ENCODE measurements at places on chromosomes 7 and 10.
A peak's percentile ranks its signal among the peaks of the same experiment; 100 is the strongest.

DNA sequence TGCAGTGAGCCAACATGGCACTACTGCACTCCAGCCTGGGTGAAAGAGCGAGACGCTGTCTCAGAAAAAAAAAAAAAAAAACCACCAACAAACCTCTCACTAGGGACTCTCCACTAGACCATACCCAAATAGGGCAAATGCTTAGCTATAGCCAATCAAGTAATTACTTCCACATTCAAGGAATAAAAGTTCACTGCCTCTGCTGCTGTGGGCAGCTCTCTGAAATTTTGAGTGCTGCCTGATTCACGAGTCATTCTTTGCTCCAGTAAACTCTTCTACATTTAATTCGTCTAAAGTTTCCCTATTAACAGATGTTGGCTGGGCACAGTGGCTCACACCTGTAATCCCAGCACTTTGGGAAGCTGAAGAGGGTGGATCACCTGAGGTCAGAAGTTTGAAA is 4.7 kb upstream of the NRBF2 start:
- no peak for DNase-seq

- no peak for DNase-seq
Measured at GRCh38 chr10:88996927-88997326, 6.3 kb downstream of the FAS start.

GRCh38 chr10:120719333-120719732 is 131.8 kb upstream of the WDR11 start:
- no peak for DNase-seq

- no peak for DNase-seq
Measured at GRCh38 chr7:12229046-12229445, 18.0 kb downstream of the TMEM106B start.

DNA sequence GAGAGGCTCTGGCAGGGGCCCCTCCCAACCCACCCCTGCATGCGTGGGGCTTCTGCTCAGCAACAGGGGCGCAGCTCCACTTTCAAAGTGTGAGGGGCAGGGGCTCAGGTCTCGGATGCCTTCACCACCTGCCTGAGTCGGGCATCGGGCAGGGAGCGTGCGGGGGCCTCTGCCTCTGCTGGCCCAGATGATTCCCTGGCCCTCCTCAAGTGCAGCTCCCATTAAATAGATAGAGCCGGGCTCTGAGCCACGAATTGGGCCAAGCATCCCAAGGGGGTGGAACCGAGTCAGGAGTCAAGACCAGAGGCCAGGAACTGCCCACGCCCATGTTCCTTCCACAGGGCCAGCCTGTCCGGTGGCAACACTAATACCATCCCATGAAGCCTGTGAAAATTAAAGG is 108.9 kb upstream of the FAM20C start:
- no peak for DNase-seq

GRCh38 chr10:24821986-24822385 is 98.3 kb upstream of the ARHGAP21 start:
- DNase-seq: no peak

- no peak for DNase-seq
Measured at GRCh38 chr7:143395187-143396149, 13.2 kb downstream of the EPHA1 start.

DNA sequence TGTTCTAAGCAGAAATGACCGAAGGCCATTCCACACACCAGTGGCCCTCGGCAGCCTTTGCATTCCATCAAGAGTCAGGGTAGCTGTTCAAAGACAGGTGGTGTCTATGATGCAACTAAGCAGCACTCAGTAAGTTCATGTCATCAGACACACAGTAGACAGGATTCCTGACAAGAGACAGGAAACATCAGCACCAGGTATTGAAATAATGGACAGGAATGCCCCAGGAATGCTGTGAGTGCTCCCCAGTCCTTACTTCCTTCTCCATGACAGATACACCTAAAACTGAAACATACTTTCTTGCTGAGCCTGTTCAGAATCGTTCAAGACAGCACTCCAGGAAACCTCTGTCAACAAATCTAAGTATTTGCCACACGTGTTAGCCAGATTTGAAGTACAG is 204.4 kb downstream of the TPST1 start:
- no peak for DNase-seq

GRCh38 chr7:129968592-129969383 is 16.0 kb upstream of the UBE2H start:
- DNase-seq: no peak

DNA sequence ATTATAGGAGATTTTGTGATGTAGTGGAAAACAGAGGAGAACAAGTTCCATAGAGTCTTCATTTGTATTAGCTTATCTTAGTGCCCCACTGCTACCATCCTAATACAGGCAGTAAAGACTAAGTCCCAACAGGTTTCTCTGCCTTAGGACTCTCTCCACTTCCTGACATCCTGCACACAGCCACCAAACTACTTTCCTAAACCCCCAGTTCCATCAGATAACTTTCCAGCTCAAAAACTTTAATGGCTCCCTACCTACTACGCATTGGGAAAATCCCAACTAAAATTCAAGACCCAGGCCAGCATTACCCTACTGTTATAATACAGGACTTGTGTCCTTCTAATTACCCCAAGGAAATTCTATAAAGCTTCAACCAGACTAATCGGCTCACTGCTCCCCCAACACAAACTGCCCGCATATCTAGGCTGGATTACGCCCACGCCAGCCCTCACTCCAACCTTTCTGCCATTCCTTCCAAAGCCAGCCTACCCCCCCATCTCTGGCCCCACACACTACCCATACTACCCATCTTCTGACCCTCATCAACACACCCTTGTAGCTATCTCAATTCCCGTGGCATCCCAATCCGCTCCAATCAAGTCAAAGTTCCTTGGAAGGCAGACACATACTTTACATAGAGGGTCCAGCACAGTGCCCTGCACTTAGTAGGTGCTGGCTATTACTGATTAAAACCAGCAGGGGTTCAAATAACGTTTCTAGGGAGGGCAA is 1.4 kb downstream of the IDE start:
- no peak for DNase-seq

GRCh38 chr7:151483711-151483983 is 36.0 kb downstream of the RHEB start:
- DNase-seq: no peak

GRCh38 chr10:120607710-120608703 is 151.0 kb downstream of the PLPP4 start:
- no peak for DNase-seq

DNA sequence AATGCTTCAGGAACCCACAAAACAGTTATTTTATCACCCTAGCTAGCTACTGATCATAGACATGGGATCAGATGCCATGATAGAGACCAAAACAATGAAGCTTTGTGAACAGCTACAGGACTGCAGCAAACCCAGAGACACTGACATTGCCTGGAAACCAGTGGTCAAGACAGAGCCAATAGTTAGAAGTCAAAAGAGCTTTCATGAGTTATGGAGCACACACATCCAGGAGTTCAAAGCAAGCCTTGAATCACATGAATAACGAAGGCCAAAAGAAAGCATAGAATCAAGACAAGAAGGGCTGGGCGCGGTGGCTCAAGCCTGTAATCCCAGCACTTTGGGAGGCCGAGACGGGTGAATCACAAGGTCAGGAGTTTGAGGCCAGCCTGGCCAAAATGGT is 34.5 kb upstream of the GSAP start:
- DNase-seq: no peak

DNA sequence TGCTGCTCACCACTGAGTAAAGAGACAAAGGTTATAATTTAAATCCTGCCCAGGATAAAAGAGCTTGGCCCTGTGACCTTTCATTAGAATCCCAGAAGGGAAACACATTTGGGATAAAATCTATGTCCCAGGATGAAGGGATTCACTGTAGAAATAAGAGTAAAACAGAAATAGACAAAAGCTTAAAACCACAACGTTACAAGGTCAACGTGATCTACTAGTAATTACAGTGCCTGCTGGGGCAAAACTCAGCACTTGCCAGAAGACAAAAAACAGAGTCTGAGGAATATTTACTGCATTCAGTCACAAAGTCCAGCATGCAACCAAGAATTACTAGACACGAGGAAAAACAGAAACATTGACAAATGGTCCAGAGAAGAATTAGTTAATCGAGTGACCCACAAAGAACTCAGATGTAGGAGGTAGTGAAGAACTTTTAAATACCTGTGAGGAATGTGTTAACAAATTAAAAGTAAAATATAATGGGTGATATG is 982.3 kb downstream of the GATA3 start:
- DNase-seq: no peak

DNA sequence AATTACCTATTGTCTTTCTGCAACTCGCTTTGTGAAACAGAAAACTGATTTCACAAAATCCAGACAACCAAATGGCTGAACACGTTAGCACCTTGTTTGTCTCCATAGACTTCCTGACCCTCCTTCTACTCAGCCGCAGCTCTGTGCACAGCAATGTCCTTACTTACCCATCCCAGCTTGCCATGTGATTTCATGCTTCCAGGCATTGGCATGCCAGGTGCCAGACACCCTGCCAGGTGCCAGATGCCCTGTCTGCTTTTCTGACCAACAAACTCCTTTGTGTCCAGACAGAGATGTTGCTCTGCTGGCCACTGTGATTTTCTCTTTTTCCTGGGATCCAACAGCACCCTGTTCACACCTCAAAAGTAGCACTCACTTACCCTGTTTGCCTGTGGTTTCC is 16.1 kb upstream of the FAM170B start:
- no peak for DNase-seq

- no peak for DNase-seq
Measured at GRCh38 chr10:50336140-50336539, 84.8 kb upstream of the ASAH2 start.

GRCh38 chr7:36978461-36978860 is 254.2 kb upstream of the AOAH start:
- DNase-seq: no peak

GRCh38 chr7:11751315-11751714 is 80.7 kb downstream of the THSD7A start:
- no peak for DNase-seq

- peak; percentile 19 for DNase-seq
Measured at GRCh38 chr7:98051118-98051744, 55.4 kb upstream of the LMTK2 start.

DNA sequence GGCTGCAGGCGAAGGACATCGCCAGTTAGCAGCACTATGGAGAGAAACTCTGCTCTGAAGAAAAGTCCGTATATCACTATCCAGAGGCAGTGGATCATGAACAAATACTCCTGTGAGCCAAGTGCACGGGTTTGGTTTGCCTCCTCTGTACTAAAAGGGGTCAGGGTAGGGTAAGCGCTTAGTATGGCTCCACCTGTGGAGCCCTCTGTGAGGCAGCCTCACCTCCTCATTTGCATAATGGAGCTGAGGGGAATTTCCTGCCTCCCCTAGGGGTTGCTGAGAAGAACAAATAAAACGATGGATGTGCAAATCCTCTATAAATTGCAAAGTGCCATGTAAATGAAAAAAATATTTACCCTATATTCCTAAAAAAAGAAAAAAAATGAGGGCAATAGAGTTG is 63.4 kb downstream of the GPR26 start:
- DNase-seq: no peak

- DNase-seq: no peak
Measured at GRCh38 chr7:43954524-43955228, 28.4 kb downstream of the UBE2D4 start.

- no peak for DNase-seq
Measured at GRCh38 chr10:93715345-93715744, 13.0 kb upstream of the FRA10AC1 start.

DNA sequence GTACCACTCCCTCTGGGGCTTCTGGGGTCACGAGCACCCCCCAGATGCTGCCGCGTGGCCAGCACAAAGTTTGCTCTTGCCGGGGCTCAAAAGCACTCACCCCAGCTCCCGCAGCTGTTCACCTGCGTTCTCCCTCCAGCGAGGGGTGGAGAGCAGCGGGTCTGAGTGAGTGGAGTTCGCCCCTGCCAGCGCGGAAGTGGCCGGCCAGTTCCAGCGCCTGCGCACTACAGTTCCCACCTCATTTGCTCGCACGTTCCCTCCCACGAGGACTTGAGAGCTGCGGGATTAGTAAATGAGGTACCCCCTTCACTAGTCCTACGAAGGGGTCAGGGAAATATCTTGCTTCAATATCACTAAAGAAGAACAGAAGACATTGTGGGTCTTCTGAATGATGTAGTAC is 24.3 kb upstream of the LRRC72 start:
- no peak for DNase-seq

DNA sequence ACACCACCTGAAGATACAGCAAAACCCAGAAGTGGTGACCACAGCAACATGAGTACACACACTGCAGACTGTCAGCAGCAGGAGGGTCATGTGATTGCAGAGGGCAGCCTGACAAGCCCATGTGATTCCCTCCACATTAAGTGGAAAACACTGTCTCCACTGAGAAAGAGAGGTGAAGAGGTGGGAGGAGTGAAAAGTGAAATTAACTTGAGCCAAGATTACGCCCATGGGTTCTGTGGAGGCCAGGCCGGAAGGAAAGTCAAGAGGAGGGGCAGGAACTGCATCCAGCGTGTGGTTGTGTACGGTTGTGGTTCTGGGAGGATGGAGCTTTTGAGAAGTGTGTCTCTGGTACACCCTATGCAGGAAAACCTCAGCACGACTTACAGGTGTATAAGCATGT is 138.5 kb downstream of the PLXNA4 start:
- peak; percentile 60 for DNase-seq

- DNase-seq: peak; percentile 28
Measured at GRCh38 chr7:151010307-151011096, 13.8 kb downstream of the ATG9B start.

DNA sequence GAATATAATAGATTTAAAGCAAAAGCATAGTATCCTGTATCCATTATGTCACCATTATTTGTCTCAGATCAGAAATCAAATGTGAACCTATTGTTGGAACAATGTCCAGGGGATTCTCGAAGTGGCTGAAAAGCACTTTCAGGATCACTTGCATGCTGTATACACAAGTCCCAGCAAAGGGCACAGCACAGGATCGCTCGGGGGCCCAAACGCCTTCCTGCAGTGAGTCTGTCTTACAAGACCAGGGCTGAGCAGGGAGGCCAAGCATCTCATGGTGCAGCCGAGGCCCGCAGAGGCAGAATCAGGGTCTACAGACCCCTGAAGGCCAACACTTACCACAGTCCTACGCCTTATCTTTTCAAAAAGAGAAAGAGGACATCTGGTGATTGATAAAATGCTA is 92.3 kb downstream of the TNS3 start:
- DNase-seq: no peak

DNA sequence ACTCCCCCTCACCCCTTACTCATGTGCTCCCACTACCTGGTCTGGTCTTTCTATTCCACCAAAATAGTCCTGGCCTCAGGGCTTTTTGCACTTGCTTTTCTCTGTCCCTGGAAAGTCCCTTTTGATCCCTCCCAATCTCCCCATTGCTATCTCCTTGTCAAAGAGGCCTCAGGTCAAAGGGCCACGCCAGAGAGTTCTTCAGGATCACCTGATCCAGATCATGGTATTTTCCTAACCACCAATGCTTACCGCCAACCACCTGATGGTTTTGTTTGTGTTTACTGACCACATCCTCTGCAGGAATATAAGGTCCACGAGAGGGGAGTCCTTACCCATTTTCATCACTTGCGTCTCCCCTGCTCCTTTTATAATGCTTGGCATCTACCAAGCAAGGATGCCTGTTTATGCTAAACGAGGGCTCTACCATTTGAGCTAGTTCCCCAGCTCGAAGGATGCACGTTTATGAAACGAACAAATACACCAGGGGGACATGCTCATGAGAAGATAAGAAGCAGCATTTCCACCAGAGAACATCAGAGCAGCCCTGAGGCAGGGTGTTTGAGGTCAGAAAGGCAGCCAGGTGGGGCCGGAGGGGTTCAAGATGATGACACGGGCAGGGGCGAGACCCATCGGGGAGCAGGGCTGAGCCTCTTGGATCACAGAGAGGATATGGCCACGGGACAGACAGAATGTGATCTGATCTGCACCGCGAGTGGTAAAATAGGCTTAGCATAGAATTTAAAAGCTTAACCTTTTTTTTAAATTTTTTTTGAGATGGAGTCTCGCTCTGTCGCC is 43.1 kb upstream of the FOXK1 start:
- DNase-seq: no peak

GRCh38 chr7:23205577-23205908 is 23.7 kb downstream of the NUP42 start:
- no peak for DNase-seq

Data from T-helper 2 cell treated with Interferon-gamma antibody and Interleukin-4, amounts not matched to agents 5 μg/mL and 100 μg/mL, for 36 hours (primary cell).